ENCODE measurements at places on chromosomes 1 and 21. TPM values are rescaled to one million over a fixed set of nuclear protein-coding genes. Genes with fewer than 3 reads are reported as not detected.

- DNase-seq, result peak; percentile 42
These were observed 408.3 kb upstream of the PLXNA2 start for GRCh38 chr1:208652296-208653160.

DNA sequence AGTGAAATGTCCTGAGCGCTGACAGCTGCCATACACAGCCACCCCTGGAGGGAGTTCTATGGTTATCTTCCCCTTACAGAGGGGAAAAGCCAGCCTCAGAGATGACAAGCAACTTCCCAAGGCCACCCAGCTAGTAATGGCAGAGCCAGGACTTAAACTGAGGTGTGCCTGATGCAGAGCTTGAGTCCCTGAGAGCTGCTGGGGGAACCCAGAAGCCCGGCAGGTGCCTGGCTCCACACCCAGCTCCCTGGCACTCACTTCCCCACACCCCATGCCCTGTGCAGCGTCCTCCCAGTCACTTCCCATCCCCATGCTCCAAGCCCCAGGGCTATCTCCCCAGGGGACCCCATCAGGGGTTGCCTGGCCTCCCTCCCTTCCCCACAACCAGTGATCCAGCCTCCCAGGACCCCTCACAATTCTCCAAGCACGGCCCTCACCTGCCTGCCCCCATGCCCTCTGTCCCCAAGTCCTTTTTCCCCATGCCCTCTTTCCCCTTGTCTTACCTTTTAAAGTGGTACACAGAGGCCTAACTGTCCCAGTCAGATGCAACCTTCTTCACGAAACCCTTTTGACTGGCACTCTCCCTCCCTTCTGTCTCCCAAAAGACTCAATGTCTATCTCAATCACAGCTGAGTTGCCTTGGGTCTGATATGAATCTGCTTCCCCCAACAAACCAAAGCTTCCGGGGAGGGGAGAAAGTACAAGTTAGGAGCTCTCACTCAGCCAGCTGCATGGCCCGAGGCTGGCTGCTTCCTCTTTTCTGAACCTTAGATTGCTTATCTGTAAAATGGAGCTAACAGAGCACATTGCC is 39.8 kb upstream of the LRP8 start:
- DNase-seq, result peak; percentile 41

DNA sequence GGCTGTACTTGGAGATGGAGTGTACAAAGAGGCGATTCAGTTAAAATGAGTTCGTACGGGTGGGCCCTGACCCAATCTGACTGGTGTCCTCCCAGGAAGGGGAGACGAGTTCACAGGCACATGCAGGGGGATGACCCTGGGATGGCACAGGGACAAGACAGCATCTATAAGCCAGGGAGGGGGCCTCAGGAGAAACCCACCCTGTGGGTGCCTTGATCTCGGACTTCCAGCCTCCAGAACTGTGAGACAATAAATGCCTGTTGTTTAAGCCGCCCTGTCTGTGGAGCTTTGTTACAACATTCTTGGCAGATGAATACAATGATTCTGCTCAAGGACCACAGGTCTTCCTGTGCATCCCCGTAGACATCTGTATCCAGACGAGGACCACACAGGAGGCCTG is 14.6 kb upstream of the CLDN14 start:
- DNase-seq, result no peak

DNA sequence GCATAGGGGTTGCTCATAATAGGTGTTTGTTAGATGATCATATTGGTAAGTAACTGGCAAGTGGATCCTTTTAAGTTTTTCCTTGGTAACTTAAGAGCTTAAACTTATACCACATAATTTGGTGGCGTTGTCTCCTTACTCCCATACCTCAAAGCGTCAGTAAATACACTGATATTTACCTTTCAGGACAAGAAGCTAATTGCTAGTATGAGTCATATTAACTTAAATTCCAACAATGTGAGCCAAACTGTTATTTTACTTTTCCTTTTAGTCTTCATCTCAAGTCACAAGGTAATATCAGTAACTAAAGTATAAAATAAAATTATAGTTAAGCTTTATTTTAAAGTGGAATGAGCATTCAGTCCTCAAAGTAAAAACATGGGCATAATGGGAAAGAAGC is 9.0 kb upstream of the SH3GLB1 start:
- no peak for DNase-seq

DNA sequence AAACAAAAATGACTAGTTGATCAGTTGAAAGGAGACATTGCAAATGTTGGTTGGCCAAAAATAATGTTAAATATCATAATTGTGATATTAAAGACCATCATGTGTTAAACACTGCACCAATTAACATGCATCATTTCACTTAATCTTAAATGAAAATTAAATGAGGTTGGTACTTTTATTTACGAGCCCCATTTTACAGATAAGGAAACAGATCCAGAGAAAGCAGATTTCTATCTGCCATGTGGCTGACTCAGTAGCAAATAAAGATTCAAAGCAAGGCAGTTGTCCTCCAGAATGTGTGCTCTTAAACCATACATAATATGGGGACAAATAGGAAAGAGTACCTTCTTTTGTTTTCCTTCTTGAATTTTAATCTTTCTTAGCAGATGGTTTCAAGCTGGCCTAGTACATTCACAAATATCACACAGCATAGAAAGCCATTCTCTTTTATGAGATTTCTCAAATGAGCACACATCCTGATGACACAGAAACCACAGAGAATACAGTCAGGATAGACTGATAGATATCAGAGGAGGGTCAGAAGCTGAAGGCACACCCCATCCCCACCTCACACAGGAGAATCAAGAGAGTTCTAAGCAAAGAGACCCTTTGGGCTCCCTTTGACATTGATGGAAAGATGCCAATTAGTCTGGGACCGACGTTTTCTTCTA is 647.9 kb upstream of the CAMK1G start:
- no peak for DNase-seq

DNA sequence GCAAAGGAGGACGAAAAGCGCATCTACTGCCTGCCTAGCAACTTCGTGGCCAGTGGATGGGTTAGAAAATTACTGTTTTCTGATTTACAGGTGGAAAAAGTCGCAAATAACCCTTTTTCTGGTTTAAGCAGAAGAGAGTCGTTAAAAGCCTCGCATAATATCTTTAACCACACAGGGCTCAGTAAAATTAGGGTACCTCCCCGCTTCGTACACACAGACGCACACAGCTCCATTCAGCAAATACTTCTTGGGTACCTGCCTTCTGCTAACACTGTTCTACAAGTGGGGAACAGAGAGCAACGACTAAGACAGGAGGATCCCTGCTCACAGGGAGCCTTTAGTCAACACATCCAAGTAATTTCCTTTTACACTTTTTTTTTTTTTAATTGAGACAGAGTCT is 704 bp downstream of the ALG6 start:
- DNase-seq, result no peak

Gene KRTAP12-1
- total RNA-seq, result not detected

Gene AGT
- total RNA-seq, result not detected

Gene MMEL1
- total RNA-seq, result 1.4 TPM

Gene ARHGEF2
- total RNA-seq, result 51.6 TPM

Measured in CD8-positive, alpha-beta T cell (primary cell).